ENCODE measurements at places on chromosomes 3 and 15.

- no peak for DNase-seq
These were observed 108.1 kb downstream of the PLOD2 start for GRCh38 chr3:146052791-146053310.

GRCh38 chr15:27545494-27546255 lies 553.4 kb downstream of the OCA2 start:
- DNase-seq, result no peak

GRCh38 chr15:45087513-45087912 lies 26.5 kb downstream of the DUOX2 start:
- no peak for DNase-seq

GRCh38 chr3:25916321-25916720 lies 126.4 kb downstream of the OXSM start:
- DNase-seq, result no peak

- no peak for DNase-seq
These were observed 207.2 kb upstream of the TPM1 start for GRCh38 chr15:62835351-62835750.

DNA sequence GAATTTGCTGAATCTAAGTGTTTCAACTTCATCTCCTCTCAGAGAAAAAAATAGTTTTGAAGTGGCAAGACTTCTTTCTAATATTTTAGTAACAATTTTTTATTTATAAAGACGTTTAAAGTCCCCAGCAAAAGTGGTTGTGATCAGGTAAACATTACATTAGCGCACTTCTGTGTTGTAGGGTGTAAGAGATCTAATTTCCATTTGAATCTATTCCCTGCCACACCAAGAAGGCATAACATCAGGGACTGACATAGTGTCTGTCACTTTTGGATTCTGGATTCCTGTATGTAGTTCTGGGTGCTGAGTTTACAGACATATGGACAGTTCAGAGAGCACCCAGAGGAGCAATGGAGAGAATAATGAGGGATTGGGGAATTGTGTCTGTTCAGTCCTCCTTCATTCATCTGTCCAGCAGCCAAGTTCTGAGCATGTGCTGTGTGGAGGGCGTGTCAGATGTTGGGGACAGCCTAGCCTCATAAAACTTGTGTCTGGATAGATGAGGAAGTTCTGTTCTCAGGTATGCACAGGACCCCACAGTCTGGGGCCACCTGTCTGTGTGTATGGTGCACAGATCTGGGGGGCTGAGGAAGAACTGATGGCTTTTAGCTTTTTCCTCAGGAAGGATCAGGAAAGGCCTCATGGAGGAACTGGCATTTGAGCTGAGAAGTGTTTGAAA lies 65.6 kb downstream of the MAP2K5 start:
- DNase-seq, result no peak

GRCh38 chr15:81296673-81297072 lies 27.3 kb downstream of the STARD5 start:
- DNase-seq, result peak; percentile 86

GRCh38 chr3:72727726-72728125 lies 120.5 kb downstream of the SHQ1 start:
- DNase-seq, result no peak

GRCh38 chr15:66899555-66900350 lies 165.6 kb upstream of the SMAD3 start:
- DNase-seq, result no peak

DNA sequence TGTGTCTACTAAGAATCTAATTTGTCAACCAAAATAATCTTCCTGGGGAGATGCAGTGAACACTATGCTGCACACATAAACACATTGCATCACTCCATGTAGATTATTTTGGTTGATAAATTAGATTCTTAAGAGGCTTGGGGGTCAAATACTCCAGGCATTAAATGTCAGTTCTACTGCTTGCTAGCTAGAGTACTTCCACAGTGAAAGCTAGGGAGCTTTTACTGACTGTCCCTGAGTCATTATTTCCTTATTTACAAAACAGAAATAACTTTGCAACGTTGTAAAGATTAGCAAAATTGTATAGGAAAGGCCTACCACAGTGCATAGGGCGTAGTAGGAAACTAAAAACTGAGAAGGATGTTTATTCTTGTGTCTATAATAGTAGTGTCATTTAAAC lies 12.9 kb upstream of the TMC3 start:
- no peak for DNase-seq

GRCh38 chr3:132222868-132223538 lies 94.2 kb upstream of the ACP3 start:
- DNase-seq, result no peak

DNA sequence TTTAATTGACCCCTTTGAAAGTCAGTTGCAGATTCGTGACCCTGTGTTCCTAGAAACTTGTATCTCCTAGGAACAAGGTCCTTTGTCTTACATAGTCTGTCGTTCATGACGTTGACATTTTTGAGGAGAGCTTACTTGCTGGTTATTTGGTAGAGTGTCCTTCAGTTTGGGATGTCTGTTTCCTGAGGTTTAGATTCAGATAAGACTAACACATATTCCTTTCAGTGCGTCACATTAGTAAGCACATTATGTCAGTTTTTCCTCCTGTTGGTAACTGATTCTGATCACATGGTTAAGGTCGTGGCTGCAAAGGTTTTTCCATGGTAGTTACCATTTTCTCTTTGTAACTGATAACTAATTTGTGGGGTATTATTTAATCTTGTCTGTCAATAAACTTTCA lies 80.8 kb downstream of the PCCB start:
- no peak for DNase-seq

DNA sequence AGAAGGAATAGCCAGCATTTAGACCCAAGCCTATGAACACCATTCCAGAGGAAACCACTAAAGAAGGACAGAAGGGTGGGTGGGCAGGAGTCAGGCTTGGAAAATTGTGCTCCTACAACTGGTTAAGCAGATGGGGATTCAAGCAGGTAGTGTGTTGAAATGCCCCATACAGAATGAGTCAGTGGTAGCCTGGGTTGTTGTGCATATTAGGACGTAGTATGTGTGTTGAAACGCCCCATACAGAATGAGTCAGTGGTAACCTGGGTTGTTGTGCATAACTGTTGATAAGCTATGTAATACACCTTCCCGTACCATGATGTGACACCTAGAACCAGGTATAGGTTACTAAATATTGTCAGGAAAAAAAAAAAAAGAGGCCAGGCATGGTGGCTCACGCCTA lies 34.0 kb downstream of the MINDY4B start:
- no peak for DNase-seq

- no peak for DNase-seq
These were observed 6.8 kb downstream of the ARHGAP31 start for GRCh38 chr3:119300991-119301391.

DNA sequence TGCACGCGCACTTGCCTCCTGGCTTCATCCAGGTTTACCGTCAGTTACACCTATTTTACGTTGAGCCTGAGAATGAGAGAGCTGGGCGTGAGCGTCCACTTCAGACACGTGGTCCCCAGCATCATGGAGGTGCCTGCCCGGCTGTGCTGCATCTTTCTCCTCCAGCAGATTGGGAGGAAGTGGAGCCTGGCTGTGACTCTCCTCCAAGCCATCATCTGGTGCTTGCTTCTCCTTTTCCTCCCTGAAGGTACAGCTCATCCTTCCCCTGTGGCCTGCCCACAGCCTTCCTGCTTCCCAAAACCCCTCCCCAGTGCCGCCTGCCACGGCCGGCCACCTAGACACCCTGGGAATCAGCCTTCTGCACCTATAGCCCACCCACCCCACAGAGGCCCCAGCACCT lies 31.6 kb downstream of the SLC22A14 start:
- DNase-seq, result no peak

- no peak for DNase-seq
These were observed 10.6 kb upstream of the RAD51 start for GRCh38 chr15:40684381-40684780.

DNA sequence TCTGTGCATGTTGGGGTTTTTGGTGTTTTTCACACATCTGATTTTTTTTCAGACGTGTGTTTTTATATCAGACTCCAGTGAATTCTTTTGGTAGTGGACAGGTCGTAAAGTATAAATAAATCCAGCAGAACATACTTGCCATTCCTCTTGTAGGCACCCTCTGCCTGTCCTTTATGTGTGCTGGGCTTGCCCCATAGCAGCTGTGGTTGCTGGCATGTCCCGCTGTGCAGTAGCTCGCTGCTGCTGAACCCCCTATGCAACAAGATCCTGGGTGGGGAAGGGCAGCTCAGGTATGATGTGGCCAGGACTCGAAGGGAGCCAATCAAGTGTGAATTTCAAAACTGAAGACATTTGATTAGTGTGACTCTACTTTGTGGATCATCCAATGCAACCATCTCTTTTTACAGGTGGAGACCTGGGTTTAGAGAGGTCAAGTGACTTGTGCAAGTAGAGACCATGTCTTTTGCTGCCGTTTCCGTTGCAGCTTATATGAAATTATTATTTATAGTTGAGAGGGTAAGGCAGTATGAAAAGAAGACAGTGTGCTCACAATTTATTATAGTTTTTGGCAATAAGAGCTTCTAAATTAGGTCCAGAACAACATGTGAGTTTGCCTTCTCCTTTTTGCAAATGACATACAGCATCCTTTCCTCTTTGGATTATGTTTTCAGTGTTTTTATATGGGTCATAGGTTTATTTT lies 350.8 kb upstream of the C2CD4B start:
- no peak for DNase-seq

DNA sequence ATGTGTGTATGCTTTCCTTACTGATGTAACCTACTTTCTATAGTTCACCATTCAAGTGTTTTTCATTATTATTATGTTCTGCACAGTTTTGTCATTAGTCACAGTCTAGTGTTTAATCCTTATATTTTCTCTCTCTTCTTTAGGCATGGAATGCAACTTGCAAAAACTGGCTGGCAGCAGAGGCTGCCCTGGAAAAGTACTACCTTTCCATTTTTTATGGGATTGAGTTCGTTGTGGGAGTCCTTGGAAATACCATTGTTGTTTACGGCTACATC lies 6.9 kb downstream of the SUCNR1 start:
- DNase-seq, result no peak

- no peak for DNase-seq
These were observed 81.7 kb upstream of the PIAS1 start for GRCh38 chr15:67972377-67972776.

DNA sequence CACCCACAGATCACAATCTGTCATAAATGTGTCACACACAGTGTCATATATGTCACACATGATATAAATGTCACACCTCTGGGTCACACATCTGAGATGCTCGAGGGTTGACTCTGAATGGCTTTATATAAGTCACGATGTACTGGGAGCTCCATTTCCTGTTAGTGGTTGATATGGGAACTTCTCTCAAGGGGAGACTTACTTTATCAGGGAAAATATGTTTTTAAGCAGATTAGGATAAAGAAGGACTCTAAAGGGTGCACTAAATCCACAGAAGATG lies 83.9 kb upstream of the MEF2A start:
- no peak for DNase-seq

DNA sequence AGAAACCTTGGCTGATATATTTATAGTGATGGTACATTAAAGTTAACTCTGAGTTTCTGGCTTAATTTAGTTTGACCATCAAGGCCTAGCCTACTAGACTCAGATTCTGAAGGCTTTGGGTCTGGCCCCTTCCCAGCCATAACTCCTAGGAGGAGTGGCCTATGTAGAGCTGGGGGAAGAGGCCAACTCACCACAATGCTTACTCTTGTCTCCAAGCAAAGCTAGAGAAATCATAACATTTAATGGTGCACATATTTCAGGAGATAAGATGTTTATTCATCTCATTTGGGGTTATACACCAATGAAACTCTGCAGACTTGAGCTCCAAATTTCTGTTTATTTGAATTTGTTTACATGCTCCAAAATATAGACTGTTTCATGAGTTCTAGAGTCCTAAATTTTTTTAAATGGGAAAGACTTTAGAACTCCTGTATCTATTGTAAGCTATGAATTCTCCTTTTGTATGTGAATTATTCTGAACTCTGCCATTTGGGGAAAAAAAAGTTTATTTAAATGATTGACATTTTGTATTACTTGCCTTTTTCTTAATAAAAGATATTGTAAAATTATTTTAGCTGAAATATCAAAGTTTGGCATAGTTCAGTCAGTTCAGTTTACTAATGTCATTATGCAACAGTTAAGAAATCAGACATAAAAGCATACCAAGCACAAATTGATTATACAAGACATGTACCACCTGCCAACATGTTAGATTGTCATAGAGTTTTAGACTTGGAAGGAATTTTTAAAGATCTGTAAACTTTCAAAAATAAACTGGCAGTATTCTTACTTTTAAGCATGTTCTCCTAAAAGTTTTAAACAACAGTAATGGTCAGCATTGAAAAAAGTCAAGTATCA lies 143.4 kb upstream of the NR2E3 start:
- no peak for DNase-seq

DNA sequence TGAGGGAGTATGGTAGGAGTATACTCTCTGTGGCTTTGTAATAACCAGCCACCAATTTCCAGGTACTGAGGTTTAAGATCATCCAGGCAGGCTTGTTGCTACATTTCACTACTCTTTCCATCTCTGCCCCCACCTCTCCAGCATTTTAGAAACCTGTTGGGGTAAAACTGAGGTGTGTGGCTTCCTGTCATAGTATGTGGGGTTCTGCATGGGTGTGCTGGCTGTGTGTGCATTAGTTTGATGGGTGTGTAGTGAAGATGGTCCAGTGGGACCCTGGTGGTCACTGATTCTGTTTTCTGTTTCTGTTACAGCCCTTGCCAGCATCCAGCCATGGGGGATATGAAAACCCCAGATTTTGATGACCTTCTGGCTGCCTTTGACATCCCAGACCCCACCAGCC lies 34.0 kb downstream of the ZNF592 start:
- DNase-seq, result no peak

GRCh38 chr3:190110826-190111225 lies 9.9 kb downstream of the P3H2 start:
- DNase-seq, result no peak

GRCh38 chr15:59941612-59942011 lies 62.5 kb upstream of the FOXB1 start:
- no peak for DNase-seq

DNA sequence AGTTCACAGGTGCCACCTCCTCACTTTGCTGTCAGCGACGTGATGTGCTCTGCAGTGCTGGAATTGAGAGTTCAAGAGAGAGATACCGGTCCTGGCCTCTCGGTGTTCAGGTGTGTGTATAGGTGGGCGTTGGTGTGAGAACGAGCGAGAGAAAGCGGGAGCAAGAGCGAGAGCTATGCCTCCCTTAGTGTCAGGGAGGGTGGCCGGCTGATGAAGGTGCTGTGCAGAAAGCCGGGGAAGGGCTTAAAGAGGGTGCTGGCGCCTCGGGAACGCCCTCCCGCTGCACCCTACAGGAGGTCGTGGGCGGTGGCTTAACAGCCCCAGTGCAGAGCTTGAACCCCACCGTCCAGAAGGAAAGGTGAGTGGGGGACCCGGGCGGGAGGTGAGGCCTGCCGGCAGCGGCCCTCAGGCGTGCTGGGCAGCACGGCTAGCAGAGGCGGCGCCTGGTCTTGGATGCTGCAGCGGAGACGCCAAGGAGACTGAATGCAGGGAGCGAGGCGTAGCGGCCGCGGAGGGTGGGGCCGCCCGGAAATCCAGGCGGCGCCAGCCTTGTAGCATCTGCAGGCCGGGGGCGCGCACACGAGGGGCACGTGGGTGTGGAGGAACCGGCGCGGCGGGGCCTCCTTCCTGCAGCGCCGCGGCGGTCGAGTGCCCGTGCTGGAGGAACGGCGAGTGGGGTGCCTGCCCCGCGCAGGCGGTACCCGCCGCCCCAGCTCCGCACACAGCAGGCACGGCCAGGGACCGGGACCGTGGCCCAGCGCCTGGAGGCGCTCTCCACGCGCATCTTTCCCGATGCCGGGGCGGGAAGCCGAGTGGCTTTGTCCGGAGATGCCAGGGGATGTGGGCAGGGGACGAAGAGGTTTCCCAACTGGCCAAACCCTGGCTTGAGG lies 246.8 kb upstream of the TOPAZ1 start:
- peak; percentile 57 for DNase-seq
